ENCODE measurements at places on chromosomes 6 and 20.

DNA sequence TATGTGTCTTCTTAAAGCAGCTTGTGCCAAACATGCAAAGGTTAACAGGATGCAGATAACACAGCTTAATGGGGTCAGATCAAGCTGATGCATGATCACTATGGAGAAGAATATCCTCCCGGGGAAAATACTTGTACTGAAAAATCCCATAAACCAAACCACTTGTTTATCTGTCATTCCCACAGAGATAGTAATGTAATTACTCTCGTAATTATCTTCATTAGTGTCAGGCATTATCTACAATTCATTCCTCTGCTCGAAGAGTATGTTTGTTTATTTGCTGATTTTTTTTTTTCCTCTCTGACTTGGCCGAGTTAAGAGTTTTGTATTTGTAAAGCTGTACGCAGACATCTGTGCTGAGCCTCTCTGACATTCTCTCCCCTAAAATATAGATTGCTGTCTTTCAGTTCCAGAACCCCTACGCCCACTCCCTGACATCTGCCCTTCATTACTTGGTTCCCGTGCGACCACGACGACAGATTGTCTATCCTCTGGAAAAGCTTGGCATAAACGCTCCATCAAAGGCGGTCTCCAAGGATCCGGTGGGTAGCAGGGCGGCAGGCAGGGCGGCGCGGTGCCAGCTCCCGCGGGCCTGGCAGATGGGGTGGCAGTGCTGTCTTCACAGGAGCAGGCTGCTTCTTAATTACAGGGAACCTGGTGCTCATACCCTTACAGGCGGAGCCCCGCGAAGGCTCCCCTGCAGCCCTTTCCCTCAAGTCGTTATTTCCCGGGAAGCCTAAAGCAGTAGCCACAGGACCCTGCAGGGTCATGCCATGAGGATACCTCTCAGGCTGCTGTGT lies 147.2 kb downstream of the CFAP61 start:
- peak; percentile 84 for DNase-seq

DNA sequence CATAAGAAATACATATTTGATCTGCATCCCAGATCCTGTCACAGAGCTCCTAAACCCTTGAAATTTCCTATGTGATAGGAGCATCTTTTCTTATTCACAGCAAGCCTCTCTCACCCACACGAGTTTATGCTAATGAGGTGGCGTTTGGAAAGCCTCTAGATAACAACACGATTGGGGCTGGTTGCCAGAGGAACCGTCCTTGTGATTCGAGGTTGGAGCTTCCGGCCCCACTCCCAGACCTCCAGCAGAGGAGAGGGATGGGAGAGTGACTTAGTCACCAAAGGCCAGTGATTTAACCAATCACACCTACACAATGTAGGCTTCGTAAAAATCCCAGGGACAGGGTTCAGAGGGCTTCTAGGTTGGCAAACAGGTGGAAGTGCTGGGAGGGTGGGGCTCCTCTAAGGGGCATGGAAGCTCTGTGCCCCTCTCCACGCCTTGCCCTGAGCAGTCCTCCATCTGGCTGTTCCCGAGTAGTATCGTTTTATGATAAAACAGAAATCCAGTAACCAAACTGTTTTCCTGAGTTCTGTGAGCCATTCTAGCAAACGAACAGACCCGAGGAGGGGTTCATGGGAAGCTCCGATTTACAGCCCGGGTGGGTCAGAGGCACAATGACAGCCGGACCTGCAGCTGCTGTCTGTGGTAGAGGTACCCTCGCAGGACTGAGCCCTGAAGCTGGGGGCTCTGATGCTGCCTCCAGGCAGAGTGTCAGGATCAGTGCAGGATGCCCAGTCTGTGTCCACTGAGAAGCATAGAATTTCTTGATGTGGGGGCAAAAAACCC lies 238.1 kb upstream of the ARID1B start:
- DNase-seq, result no peak

- no peak for DNase-seq
Measured at GRCh38 chr6:33856655-33857054, 52.9 kb upstream of the MLN start.

DNA sequence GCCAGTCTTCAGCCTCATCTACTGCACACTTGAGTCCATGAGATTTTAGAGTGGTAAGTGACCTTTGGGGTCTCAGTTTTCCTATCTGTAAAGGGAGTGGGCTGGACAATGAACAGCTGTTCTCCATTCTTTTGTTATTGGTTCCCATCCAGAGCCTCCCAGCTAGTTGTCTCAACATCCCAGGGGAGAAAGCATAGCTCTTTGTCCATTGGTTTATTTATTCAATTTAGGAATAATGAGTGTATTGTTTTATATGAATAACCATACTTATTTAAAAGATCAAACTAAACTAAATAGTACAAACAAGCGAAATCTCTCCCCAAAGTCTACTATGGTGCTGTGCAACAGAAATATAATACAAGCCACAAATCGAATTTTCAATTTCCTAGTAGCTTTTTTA lies 13.7 kb downstream of the PIGT start:
- no peak for DNase-seq

DNA sequence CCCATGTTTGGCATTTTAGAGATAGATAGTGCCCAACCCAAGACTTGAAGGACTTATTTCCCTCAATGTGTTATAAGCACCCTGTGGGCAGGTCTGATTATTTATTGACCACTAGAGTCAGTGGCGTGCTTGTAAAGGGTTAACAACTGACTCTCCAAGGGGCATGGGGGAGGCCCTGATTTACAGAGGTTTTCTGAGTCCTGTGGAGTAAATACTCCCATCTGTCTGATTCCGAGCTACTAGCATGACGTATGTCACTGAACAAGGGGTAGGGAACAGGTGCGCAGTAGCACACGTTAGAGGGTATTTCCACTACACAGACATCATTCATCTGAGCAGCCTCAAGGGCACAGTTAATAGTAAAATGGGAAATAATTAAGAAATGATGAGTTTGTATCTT lies 17.4 kb upstream of the TRAM2 start:
- DNase-seq, result no peak

GRCh38 chr6:157420497-157420896 lies 39.5 kb downstream of the ZDHHC14 start:
- DNase-seq, result no peak

GRCh38 chr6:24823185-24823584 lies 24.5 kb upstream of the ARMH2 start:
- no peak for DNase-seq

DNA sequence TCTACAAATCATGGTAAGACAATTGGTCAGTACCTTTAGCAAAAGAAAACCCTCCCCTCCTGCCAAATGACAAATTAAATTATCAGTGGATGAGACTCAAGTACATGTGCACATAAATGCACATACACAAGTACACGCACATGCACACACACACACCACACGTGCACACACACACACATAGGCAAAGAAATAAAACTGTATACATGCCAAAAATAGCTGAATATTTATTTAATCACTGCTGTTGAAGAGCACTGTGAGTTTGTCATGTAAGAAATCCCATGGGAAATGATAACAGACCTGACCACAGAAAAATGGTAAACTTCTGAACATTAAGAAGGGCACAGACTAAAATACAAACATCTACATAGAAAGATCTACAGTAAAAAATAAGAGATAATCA lies 46.6 kb upstream of the TNFAIP3 start:
- no peak for DNase-seq

DNA sequence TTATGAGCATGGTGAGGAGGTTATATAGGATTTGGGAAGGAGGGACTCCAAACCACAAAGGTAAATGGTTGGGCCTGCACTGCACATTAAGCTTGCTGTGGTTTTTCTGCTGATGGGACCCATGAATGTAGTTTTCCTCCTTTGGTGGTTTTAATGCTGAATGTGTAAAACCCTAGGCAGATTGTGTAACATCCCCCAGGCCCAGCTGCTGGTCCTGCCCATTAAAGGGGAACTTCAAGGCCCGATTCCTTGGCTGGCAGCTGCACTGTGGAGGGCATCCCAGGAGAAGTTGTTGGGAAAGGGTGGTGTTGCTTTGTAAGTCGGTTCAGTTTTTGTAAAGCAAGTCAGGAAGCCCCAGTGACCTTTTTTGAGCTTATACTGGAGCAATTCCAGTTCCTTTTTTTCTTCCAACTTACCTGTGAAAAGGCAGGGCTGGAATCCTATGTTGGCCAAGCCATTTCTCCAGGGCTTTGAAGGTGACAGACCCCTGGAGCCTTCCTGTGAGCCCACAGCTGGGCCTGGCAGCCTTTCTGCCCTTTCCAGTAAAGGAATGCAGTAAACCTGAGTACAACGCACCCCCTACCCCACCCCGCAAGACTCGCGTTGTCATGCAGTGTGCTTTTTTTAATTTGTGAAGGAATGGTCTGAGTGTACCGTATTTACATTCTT lies 43.1 kb upstream of the NAA20 start:
- no peak for DNase-seq

DNA sequence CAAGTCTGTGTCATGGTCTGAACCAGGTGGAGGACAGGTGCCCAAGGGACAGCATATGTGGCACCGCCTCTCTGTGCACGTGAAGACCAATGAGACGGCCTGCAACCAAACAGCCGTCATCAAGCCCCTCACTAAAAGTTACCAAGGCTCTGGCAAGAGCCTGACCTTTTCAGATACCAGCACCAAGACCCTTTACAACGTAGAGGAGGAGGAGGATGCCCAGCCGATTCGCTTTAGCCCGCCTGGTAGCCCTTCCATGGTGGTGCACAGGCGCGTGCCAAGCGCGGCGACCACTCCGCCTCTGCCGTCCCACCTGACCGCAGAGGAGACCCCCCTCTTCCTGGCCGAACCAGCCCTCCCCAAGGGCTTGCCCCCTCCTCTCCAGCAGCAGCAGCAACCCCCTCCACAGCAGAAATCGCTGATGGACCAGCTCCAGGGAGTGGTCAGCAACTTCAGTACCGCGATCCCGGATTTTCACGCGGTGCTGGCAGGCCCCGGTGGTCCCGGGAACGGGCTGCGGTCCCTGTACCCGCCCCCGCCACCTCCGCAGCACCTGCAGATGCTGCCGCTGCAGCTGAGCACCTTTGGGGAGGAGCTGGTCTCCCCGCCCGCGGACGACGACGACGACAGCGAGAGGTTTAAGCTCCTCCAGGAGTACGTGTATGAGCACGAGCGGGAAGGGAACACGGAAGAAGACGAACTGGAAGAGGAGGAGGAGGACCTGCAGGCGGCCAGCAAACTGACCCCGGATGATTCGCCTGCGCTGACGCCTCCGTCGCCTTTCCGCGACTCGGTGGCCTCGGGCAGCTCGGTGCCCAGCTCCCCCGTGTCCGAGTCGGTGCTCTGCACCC lies 109.5 kb upstream of the RAB32 start:
- no peak for DNase-seq

- DNase-seq, result no peak
Measured at GRCh38 chr20:53971096-53971683, 99.2 kb downstream of the BCAS1 start.

DNA sequence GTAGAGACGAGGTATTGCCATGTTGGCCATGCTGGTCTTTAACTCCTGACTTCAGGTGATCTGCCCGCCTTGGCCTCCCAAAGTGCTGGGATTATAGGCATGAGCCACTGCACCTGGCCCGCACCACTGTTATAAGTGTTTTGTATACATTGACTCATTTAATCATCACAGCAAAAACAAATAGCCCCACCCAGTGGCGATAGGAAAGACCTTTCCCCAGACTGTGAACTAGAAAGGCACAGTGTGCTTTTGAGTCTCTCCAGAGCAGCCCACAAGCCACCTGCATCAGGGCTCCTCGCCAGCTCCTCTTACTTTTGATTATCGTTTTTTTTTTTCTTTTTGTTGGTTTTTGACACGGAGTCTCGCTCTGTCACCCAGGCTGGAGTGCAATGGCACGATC lies 27.9 kb upstream of the ZFP64 start:
- no peak for DNase-seq

GRCh38 chr6:3321042-3321441 lies 62.3 kb downstream of the PSMG4 start:
- no peak for DNase-seq

DNA sequence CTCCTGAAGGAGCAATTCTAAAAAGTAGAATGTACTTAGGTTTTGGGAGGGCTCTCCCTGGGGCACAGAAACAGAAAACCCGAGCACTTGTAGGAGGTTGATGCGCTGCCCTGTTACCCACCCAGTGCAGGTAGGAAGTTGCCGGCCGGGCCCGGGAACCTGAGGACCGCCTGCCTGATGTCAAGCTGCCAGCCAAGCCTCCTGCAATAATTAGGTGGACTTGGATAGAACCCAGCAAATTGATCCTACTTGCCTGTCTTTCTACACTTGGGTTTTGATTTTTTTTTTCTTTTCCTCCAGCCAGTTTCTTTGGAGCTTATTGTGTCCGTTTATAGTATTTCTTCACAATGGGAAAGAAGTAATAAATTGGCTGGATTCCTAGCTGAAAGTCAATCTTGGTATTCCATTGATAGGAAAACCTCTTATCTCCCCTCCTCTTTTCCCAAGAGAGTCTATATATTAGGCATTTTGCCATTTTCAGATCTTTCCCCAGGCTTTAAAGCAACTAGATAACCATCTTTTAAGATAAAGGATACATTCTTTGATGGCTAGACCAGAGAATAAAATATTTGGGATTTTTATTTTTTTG lies 78.3 kb upstream of the FYN start:
- DNase-seq, result peak; percentile 84

GRCh38 chr20:32823078-32823477 lies 3.3 kb downstream of the MAPRE1 start:
- no peak for DNase-seq

Measured in NCI-H1105 treated with DMSO at 0.1 percent for 48 hours (cell line).